Right hindlimb (tissue), 1 donor: ENCODE measurements at places on chromosomes 11 and 22.

DNA sequence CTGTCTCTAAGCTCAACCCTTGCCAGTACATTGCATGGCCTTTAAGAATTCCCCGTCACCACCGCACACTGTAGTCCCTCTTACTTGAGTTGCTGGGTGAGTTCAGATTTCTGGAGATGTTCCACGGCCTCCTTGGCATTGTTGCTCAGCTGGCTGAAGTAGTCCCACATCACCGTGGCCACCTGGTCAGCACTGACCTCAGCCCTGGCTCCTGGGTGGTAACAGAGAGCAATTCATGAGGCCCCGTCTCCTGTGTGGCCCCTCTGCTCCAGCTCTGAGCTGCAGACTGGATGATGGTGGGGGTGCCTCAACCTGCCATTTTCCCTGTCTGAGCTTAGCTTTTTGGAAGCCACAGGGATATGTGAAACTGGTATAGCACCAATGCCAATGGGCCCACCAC, 529 bp downstream of the APOA4 start:
- DNase-seq: no peak

DNA sequence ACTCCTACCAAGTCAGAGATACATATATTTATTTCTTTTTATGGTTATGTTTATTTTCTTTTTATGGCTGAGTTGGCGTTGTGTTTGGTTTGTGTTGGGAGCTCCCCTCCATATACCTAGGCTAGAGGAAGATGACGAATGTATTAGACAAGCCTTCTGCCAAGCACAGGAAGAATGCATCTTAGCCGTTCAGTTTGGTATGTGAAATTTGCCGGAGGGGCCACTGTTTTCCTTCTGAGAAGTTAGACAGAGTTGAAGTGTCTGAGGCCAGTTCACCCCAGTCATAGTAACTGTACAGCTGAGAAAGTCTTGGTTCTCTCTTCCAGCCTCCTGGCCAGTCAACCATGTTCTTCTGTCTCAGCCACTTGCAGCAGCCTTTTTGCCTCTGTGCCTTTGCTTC, 29.8 kb downstream of the TEAD1 start:
- DNase-seq: no peak

DNA sequence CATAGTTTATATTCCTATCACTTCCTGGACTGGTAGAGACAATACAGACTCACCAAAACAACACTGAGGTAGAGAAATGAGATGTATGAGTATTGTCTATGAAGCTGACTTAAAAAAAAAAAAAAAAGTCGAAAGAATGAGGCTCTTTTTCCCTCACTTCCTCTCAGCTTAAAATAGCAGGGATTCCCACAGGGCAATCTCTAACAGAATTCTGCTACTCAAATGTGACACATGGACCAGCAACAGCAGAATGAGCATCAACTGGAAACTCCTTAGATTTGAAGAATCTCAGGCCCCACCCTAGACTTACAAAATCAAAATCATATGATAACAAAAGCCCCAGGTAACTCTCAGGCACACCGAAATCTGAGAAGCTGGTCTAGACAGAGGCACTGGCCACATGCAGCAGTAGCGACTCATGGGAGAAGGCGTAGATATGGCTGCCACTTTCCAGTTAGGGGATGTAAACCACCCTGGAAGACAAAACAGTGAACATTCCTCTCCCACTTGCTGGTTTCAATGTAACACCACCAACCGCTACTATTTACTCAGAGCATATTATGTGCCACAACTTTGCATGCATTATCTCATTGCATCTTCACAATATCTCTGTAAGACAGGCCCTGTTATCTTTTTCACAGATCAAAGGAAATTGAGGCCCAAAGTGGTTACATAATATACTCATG, 128.0 kb downstream of the RBFOX2 start:
- DNase-seq: no peak

DNA sequence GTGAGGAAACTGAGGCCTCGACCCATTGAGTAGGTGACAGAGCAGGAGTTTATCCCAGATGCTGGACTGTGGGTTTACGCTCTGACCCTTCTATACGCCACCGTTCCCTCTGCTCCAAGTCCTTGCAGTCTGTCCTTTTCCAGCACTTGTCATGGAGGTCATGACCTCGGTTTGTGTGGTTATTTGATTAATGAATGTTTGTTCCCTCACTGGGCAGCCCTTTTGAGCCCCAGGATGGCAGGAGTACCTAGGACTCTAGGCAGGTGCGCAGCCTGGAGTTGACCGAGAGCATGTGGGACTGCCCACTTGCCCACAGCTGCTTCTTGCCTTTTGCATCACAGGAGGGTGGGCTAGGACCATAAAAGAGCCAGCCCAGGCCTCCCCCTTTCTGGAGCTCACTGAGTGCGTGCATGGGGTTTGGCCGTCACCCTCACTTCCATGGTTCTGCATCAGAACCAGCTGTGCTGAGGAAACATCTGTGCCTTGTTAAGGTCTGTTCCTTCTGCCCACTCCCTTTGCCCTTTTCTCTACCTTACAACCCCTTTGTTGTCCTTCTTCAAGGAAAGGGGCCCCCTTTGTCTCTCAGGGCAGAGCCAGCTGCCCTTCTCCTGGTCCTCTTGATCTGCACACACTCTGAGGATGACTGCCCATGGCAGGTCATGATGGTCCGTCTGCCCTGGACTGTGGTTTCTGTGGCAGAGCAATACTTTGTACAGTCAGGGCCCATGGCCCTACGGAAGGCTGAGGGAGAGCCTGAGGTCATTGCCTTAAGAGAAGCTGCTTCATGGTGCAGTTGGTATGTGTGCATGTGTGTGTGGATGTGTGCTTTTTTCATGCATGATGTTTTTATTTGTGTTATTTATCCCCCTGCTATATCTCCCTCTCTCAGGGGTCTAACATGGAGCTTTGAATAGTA, 38.2 kb downstream of the BMAL1 start:
- DNase-seq: no peak

DNA sequence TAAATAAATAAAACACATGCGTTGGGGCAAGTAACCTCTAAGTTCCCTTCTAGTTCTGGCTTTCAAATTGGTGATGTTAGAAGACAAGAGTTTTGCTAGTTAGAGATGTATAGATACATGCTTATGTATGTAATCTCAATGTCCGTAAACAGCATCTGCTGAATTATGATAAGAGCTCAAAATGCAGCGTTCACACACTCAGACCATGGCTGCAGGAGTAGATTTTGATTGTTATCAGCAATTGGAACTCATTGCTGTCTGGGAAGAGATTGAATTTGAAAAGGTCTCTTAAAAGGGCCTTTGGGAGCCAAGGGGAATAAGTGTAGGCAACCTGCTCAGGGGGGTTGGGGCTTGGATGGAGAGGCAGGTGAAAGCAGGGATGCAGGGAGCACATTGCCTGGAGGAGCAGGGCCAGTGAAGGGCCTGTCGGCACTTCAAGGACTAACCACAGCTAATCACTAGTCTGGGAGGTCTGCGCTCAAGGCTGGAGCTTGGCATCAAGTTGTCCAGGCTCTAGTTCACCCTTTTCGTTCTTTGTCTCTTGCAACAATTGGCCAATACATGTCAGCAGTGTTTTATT, 2.7 kb upstream of the RAG1 start:
- no peak for DNase-seq

- no peak for DNase-seq
Observed at GRCh38 chr11:103872748-103873147, 163.7 kb upstream of the DDI1 start.

- DNase-seq: no peak
Observed at GRCh38 chr11:111355956-111356659, 23.0 kb downstream of the POU2AF1 start.

DNA sequence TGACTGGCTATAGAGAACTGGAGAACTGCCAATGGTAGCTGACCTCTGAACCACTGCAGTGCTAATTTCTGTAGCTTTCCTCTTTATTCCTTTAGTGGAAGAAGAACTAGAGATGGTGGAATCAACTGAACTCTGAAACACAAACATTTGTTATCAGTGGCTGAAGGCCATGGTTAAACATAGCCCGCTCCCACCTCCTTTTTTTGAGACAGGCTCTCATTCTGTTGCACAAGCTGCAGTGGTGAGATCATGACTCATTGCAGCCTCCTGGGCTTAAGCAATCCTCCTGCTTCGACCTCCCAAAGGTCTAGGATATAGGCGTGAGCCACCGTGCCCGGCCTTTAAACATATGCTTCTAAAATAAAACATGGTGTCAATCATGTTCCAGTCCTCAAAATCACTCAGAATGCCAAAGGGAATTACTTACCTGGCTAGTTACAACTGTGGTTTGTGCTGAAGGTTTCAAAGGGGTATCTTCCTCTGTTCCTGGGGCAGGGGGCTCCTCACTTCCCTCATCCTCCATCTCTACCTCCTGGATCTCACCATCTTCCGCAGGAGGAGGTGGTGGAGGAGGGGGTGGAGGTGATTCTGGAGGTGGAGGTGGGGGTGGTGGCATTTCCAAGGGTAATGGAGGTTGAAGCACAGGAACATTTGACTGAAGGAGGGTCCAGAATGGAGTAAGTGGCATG, 9.0 kb upstream of the AGBL2 start:
- DNase-seq: no peak

- DNase-seq: peak; percentile 65
Observed at GRCh38 chr22:49826603-49827270, 936 bp downstream of the BRD1 start.

DNA sequence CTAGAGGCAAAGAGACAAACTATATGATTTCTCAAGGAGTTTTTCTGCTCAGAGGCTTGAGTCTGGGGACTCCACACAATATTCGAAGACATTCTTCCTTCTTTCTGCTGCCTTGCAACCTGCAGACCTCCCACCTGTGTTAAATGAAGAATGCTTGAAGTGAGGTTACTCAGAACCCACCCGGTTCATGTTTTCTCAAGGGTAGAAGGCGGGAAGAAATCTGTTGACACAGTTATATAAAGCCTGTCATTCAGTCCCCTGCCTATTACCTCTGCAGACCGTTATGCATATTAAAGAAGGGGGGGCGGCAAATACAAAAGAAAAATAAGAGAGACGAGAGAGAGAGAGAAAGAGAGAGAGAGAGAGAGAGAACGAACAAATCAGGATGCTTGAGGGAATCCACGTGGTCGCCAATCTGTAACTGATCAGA, 2.2 kb upstream of the KMT2A start:
- no peak for DNase-seq

DNA sequence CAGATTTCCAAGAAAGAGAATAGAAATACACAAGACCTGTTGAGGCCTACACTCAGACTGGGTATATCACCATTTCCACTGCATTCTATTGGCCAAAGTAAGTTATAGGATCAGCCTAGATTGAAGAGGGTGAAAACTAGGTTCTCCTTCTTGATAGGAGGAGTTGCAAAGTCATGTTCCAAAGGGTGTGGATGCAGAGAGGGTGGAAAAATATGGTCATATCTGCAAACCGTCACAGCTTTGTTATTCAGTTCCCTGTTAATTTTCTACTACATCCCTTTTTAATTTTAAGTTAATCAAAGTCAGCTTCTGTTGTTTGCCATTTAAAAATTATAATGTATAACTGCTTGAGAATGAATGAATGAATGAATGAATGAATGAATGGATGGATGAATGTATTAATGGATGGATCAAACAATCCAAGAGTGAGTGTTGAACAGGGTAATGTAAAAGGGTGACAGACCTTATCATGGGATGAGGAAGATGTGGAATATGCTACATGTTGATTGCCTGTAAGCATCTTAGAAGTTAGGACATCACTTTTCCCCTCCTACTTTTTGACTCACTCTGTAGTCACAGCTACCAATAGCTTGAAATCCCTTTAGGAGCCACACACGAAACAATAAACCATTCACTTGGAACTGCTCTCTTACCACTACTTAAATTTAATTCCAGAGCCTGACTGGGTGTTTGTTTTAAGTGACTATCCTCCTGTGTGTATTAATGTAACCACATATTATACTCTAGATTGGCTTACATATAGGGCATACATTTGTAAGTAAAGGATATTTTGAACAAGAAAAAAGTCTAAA, 121.5 kb downstream of the CCDC34 start:
- no peak for DNase-seq

GRCh38 chr22:39480557-39480956, 21.5 kb upstream of the MIEF1 start:
- no peak for DNase-seq

- no peak for DNase-seq
Observed at GRCh38 chr11:9731256-9731655, 67.4 kb downstream of the SWAP70 start.

- no peak for DNase-seq
Observed at GRCh38 chr11:29333993-29334775, 682.6 kb downstream of the KCNA4 start.

GRCh38 chr11:43447151-43447550, 88.4 kb downstream of the TTC17 start:
- no peak for DNase-seq
